ENCODE measurements at places on chromosomes 1 and 21.

GRCh38 chr1:25675729-25676476 is 59.3 kb downstream of the MAN1C1 start:
- DNase-seq: peak; percentile 26

DNA sequence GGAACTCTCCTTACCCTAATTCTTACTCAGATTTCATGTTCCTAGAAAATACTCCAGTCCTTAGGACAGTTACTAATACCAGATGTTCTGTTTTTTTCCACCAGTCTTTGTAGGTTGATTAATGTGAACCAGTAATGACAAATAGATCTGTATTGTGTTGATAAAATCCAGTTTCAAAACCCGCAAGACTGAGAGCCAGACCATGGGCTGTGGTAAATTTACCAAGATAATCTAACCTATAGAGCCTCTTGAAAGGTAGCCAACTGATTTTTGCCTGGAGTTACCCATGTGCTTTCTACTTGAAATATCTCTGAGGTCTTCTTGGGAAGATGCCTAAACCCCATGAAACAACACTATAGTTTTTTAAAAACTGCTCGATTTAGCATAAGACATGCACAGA is 46.5 kb upstream of the CDC7 start:
- DNase-seq: no peak

DNA sequence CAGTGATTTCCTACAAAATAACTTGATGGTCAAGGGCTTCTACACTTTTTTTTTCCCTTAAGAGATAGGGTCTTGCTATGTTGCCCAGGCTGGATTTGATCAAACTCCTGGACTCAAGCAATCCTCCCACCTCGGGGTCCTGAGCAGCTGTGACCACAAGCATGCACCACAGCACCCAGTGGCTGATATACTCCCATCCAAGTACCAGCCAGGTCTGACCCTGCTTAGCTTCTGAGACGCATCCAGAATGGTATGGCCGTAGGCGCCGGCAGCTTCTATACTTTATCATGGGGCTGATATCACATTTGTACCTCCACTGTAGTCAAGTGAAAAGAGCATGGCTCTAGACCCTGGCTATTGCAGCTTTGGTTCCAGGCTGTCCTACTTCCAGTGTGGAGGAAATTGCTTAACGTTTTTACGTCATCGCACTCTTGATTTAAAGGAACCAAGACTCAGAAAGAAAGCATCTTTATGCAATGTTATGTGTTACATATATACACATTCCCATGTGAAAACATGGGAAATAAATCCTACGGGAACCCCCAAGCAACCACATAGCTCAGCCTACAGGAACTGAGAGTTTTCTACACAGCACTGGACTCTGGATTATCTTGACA is 39.5 kb downstream of the PDPN start:
- DNase-seq: no peak

DNA sequence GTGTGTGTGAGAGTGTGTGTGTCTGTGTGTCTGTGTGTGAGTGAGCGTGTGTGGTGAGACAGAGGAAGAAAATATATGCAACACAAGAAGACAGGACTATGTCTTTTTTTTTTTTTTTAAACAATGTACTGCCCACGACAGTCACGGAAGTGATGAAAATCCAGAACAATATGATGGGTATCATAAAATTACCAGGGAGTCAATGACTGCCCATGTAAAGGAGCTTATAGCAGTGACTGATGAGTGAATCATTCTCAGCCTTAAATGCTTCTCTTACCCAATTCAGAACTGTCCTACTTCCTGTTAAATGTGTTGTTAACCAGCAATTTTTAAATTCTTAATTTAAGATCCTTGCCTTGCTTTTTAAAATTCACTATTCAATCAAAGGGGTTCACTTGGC is 46.6 kb downstream of the RGS7 start:
- no peak for DNase-seq

DNA sequence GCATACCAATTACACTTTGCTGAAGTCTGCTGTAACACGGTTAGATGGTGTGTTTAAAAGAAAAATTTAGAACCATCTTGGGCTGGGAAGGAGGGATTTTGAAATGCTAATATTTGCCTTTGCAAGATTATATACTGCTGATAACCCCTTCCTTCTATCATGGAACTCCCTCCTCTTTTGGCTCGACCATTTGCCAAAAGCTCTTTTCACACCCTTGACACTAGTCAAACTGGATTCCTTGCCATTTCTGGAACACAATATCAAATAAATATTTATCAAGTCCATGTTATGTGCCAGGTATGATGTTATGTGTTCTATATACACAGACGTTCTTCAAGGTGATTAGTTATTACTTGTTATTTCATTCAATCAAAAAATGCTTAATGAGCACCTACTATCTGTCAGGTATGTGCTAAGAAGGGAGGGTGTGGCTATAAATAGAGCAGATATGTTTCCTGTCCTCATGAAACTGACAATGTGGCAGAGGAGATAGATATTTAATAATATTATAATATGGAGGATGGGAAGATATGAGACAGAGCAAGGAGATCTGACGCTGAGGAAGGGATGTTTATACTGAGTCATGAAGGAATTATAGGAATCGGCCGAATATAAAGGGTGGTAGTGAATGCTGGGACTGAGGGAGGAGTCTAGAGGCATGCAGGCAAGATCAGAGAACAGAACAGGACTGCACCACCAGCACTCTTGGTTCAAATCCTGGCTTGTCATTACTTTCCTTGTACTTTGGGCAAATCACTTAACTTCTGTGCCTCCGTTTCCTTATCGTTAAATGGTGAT is 16.1 kb upstream of the XPR1 start:
- DNase-seq: no peak

DNA sequence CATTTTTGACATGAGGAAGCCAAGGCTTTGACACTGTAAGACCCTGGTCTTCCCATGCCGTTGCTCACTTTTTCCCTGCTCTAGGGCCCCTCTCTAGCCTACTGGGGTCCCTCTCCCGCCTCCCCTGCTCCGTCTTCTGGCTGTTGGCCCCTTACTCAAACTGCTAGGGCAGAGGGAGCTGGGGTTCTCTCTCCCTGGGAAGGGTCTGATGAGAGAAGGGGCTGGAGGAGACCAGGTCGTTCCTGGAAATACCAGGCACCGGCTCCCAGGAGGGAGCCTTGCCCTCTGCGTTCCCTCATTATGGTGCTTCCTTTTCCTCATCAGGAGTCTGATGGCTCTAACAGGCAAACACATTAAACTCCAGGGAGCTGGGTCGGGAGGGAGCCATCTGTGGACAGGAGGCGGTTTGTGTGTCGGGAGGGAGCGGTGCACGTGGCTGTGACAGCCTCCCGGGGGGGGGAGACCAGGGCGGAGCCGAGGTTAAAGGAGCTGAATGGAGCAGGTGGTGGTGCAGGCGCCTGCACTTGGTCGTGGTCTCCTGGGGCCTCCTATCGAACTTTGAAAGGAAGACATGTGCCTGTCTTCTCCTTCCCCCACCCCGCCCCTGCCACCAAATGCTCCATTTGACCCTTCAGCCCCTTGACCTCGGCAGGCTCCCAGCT is 35.4 kb upstream of the LHX4 start:
- DNase-seq: no peak

GRCh38 chr1:58089898-58090534 is 456.5 kb downstream of the OMA1 start:
- DNase-seq: no peak

DNA sequence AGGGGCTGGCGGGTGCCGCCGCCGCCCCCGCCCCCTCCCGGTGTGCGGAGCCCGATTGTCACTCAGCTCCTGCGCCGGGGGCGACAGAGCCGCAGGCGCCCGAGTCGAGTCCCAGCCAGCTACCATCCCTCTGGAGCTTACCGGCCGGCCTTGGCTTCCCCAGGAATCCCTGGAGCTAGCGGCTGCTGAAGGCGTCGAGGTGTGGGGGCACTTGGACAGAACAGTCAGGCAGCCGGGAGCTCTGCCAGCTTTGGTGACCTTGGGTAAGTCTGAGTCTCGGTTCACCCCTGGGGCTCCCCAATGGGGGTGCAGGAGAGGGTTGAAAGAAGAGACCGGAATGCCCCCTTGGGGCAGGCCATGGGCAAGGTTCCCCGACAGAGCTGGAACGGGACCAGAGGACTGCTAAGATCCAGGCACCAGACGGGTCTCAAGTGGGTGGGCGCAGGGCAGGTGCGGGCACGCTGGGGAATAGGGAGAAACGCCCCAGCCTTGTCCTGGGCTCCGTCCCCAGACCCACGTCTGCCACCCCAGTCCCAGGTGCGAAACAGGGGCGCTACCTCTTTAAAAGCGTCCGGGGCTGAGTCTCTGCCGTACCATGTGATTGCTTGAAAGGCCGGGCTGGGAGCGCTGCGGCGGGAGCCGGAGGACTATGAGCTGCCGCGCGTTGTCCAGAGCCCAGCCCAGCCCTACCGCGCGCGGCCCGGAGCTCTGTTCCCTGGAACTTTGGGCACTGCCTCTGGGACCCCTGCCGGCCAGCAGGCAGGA is at the start of gene ADORA1:
Gene ADORA1, plus strand, starts transcription at position 61 of the 765 bp plus-strand sequence. CDS start 1,116 bp downstream, outside the sequence.
- DNase-seq: no peak

DNA sequence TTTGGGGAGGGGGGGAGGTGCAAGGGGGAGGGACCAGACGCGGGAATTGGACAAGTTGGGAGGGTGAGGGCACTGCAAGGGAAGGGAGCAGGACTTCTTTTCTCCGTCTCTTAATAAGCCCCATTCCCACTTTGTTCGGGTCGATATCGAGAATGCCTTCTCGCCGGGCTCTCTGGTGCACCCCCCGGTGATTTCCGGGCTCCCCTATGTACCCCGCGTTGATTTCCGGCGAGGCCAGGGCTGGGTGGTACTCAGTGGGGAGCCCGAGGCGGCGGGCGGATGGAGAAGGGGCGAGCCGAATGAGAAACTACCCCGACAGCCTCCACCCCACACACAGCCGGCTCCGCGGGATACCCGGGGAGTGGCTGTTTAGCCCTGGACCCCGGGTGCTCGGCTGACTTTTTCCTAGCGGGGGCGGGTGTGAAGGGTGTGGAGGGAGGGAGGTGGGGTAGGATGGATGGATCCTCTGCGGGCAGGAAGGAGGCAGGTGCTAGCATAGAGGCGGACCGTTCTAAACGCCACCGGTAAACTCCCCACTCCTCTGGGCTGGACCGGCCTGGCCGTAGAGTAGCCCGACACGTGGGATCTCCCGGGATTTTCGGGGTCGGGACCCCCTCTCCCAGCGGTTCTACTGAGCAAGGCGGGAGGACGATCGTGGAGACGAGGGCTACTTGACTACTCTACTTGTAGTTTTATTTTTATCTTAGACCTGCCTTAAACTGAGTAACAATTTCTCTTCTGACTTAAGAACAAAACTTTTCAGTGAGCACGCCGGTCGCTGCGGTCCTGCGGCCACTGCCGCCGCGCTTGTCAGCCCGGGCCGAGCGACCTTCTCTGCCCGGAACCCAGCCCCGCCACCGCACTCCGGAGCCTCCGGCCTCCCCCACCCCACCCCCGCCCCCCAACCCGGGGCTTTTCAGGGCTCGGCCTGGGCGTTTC is 1.0 kb downstream of the RNF220 start:
- DNase-seq: no peak

DNA sequence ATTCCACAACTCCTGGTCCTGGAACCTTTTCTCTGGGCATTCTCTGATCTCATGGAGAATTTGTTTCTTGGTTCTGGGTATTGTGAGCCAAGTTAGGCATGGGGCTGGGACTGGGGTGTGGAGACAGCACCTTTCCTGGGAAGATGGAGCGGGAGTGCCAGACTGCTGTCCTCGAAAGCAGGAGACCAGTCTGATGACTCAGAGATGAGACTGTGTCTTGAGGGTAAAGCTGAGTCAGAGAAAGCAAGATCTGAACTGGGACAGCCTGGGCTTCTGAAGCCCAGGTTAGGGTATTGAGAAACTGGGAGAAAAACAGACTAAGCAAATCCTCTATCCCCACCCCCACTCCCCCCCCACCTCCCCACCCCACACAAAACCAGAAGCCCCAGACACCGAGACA is 2.2 kb upstream of the KANK4 start:
- DNase-seq: no peak

DNA sequence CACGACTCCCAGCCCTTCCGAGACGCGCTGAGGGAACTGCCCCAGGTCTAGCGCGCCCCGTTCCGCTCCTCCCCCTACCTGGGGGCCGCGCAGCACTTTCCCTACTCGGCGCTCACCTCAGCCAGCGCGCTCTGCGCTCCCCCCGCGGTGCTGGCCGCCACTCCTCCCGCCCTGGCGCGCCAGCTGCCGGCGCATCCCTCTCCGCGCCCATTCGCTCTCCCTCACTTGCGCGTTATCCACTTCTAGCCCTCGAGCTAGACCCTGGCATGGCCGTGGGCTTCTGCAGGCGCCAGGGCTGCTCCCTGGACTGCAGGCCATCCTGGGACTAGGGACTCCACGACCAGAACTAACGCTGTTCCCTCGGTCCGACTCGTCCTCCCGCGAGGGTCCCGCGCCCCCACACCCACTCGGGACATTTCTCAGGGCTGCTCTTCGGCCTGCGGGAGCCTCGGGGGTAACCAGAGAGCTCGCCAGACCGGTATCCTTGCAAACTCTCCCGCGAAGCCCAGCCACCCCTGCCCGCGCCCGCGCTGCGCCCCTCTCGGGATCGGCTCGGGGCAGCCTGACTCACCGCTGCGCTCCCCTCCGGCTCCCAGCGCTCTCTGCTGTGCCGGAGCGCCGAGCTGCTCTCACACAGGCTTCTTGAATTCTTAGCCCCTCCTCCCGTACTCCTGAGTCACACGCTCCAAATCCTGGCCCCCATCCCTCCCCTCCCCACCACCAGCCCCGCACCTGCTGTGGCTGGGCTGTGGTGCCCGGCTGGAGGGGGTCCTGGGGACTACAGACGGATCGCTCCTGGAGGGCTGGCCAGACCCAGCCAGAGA is at the start of gene NGF:
Gene NGF, minus strand, starts transcription at position 617 of the 824 bp plus-strand sequence. CDS start 51,454 bp downstream, outside the sequence.
- no peak for DNase-seq

GRCh38 chr1:208935517-208936187 is 647.9 kb upstream of the CAMK1G start:
- no peak for DNase-seq

DNA sequence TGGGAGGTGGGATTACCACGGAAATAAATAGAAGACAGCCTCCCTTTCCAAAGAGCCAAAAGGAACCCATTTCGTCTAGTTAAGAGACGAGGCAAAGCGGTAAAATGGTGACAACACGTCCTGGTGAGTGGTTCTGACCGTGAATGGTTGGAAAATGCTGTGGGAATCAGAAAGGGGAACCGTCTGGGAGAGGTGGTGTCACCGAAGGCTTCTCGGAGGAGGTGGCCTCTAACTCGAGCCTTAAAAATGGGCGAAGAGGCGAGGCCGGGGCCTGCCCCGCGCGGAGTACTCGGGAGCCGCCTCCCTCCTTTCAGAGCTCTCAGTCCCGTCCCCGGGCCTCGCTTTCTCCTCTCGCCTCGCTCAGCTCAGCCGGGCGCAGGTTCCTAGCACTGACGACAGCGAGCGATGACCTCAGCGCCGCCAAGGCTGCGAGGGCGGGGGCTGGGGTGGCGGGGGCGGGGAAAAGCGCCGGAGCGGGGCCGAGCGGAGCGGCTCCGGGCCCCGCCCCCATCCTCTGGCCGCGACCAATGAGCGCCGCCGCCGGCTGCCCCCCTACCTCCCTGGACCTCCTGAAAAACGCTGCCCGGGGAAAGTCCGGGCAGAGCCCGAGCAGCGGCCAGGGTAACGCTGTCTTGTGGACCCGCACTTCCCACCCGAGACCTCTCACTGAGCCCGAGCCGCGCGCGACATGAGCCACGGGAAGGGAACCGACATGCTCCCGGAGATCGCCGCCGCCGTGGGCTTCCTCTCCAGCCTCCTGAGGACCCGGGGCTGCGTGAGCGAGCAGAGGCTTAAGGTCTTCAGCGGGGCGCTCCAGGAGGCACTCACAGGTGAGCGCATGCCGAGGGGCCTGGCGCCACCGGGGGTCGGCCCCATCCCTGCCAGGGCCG is at the start of gene BTG2:
Gene BTG2, plus strand, starts transcription at position 601 of the 890 bp plus-strand sequence. Its CDS starts 88 bp downstream, at position 689.
- DNase-seq: peak; percentile 88

GRCh38 chr1:167156466-167156865 is 62.6 kb downstream of the STYXL2 start:
- DNase-seq: no peak

- DNase-seq: no peak
Measured at GRCh38 chr1:244010191-244010590, 40.9 kb upstream of the ZBTB18 start.
